ENCODE measurements at places on chromosomes 16 and 17.
A peak's percentile ranks its signal among the peaks of the same experiment; 100 is the strongest.

GRCh38 chr17:80720610-80721577 lies 176.3 kb downstream of the RPTOR start:
- DNase-seq, result no peak

DNA sequence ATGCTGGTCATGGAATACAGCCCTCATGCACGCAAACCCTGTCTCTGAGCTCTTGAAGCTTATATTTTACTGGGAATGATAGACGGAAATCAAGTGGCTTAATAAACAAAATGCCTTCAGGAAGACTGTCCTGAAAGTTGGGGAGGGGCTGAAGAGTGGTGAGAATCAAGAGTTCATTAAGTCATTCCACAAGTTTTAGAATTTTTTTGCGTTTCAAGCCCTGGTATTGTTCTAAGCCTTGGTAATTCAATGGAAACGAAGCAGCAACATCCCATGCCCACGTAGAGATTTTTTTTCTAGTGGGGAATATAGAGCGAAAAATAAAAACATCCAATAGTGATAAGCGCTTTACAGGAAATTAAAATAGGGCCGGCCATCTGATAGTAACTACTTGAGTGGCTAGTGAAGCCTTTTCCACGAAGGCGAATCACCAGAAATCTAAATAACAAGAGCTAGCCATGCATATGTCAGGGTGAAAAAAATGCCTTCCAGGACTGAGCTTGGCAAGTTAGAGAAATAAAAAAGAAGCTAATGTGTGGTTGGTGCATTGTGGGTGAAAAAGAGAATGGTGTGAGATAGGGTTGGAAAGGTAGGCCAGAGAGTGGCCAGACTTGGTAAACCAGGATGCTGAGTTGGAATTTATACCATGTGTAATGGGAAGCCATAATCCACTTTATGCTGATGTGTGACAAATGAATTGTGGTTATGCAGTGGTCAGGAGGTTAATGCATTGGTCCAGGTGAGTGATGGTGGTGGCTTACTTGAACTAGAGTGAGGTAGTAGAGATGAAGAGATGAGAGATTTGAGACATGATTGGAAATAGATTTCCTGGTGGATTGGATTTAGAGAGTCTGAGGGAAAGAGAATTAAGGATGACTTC lies 772 bp downstream of the PFAS start:
- DNase-seq, result no peak

DNA sequence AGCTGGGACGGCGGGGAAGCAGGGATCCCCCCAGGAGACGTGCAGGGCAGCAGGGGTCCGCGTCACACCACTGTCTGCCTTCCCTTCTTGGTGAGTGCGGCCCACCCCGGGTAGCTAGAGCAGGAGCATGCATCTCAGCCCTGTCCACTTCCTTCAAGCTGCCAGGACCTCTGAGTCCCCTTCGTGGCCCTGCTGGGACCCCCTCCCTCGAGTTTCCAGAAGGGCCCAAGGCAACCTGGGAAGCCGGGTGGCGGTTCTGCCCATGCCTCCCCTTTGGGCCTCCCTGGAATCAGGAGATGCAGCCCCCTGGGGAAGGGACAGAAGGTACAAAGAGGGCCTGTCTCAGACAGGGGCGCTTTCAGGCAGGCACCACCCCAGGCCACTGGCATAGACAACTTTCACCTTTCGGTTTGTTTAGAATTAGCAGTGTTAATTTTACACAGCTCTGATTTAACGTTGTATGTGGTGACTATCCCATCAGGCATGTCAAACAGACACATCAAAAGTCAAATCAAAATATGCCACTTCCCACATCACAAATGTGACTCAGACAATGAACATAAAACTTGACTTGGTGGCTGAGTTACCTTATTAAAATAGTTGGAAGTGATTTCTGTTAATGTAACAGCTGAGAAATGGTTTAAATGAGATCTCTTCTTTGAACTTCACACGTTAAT lies 94.5 kb upstream of the METRNL start:
- DNase-seq, result no peak

DNA sequence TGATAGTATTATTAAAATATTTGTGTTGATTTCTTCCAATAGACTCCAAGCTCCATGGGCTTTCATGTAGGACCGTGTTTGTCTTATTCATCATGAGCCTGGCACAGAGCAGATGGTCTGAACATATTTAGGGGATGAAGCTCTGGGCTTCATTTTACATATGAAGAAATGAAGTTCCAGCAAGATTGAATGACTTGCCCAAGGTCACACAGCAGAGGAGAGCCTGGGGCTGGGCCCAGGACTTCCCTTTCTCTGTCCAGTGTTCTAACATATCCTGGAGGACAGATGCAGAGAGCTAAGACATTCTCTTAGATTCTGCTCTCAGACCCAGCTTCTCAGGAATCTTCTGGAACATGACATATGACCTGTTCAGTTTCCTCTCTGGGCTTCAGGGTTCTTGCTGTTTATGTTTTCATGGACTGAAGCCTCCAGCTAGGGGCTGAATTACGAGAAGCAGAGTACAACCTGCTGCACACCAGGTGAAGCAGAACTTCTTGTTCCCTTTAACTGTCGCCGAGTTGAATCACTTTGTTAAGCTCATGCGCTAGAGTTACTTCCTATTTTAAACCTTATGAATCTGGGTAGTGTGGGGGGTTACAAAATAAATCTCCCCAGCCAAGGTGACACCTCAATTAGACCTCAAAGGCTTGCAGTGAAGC lies 53.6 kb downstream of the GPRC5B start:
- DNase-seq, result no peak

DNA sequence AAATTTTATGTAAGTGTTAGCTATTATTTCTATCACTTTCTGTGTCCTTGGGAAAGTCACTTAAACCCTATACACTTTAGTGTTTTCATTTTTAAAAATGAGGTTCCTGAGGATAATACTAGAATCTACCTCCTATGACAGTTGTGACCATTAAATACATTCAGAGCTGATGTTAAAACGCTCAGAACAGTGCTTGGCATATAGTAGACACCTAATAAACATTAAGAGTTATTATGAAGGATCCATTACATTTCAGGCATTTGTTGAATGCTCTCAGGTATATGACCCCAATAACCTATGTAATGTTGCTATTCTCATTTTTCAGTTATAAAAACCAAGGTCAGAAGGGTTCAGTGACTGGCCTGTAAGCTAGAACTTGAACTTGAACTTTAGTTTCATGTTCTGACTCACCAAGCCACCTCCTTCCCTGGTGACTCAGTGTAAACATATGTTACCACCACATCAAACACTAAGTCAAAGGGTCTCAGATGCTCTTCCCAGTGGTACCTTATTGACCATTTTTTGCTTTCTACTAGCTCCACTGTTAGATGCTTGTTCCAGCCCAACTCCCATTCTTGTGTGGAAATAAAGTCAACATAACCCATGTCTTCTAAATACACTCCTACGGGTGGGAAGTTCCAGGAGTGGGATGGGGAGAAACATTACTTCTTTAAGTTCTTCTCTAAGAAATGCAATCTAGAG lies 47.6 kb downstream of the HSD17B2 start:
- DNase-seq, result no peak

- DNase-seq, result peak; percentile 21
Observed at GRCh38 chr16:7025616-7026190, 306.9 kb upstream of the RBFOX1 start.

- DNase-seq, result peak; percentile 34
Observed at GRCh38 chr16:75011634-75012307, 12.9 kb downstream of the ZNRF1 start.

GRCh38 chr17:12421646-12422306 lies 243.9 kb upstream of the MYOCD start:
- DNase-seq, result no peak

GRCh38 chr17:57902800-57903759 lies 52.1 kb downstream of the CUEDC1 start:
- peak; percentile 70 for DNase-seq

DNA sequence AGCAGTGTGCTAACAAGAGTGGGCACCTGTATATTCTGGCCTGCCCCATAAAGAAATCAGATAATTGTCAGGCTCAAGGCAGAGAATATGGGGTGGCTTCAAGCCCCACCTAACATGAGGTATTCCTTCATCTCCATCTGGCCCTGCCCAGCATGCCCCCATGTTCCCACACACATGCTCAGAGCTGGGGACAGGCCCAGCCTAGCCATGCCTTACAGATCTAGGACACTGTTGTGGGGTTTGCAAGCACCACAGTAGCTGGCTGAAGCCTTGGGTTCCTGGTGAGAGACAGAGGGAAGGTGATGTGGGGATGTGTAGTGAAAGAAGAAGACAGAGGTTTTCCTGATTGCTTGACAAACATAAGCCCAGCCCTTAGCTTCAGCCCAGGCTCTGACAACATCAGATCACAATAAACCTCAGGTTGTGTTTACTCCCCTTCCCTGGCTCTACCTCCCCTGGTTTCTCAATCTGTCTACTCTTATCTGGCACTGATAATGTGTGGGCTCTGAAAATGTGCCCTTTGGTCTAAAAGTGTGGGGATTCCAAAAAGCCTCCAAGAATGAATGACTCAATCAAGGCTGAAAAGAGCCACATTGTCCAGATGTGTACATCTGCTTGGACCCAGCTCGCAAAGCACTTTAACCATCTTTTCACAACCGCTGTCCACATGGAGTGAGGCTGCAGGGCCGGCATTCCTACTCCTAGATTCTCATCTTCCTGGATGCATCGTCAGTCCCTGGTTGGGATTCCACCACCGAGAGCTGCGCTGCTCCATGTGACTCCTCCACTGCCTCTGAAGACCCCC lies 34.4 kb downstream of the CDRT4 start:
- DNase-seq, result no peak

DNA sequence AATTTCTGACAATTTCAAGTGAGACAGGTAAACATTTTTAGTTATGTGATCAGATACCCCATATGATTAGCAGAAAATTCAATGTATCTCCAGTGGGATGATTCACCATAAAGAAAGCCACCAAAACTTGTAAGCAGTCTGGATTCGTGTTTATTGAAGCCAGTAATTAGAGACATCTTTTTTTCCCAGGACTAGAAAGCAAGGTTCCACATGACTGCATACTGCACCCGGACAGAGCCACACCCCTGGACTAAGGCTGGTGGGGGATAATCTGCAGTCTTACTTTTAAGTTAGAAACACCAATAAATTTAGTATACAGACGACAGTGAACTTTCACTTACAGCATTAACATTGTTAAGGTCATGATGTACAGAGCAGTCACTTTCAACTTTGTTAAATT lies 24.2 kb upstream of the CMTM4 start:
- no peak for DNase-seq

DNA sequence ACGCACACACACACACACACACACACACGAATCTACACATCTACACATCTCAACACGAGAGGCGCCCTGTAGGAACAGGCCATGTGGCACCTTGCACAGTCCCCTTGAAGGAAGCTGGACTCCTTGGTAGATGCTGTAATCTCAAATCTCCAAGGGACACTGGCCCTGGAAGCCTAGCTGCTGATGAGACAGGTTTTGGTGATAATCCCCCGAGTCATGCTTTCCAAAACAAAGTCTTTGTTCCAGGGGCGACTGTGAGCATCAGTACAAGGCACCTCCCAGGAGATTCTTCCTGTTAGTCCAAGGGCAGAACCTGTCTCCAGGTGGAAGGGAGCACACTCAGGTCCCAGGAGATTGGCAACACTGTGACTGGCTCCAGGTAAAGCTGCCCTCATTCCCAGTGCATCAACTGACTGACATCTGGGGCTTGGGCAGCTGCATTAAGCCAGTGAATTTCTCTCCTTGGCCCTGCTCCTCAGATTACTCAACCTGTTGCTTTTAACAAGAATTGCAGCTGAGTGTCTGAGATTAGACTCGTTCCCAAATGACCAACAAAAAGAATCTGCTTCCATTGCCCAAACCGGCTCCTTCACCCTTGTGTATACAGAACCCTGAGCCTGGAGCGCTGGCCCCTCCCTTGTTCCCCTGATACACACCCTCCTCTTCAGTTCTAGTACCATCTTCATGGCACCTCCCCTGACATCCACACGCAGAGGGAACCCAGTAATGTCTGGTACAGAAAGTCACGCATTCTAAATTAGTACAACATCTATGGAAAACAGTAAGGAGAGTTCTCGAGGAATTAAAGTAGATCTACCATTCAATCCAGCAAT lies 13.9 kb upstream of the TNRC6C start:
- no peak for DNase-seq

- DNase-seq, result no peak
Observed at GRCh38 chr17:80252871-80253270, 7.8 kb upstream of the RNF213 start.

- no peak for DNase-seq
Observed at GRCh38 chr17:74971069-74971841, 1.3 kb downstream of the HID1 start.

DNA sequence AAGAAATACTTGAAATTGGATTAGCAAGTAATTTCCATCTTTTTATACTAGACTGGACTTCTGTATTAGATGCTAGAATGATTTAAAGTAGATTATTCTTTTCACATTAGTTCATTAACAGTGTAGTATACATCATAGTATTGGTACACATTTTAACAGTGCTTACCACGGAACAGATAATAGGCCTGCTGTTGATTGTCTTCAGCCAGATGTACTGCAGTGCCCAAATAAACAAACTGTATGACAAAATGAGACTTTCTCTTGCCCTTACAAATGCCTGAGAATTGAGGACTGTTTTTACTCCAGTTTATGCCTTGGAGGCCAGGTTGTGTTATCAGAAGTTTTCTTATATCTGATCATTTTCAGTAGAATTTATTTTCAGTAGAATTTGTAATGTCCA lies 631 bp downstream of the EVI2A start:
- no peak for DNase-seq

DNA sequence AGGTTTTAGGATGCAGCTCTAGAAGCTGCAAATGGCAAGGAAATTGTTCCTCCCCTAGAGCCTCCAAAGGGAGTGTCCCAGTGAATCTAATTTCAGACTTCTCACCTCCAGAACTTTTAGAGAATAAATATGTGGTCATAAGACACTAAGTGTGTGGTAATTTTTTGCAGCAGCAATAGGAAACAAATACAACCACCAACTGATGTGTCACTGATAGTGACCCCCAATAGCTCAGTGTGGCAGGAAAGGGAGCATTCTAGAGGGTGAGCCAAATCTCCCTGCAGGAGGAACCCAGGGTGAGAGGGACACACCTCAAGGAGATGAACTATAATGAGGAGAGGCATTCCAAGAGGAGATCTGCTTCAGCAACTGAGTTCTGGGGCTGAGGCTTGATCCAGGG lies 4.1 kb downstream of the CCL4L2 start:
- DNase-seq, result no peak

- no peak for DNase-seq
Observed at GRCh38 chr17:60141111-60142018, 8.4 kb upstream of the CA4 start.

GRCh38 chr17:29836643-29837042 lies 93.4 kb downstream of the SSH2 start:
- no peak for DNase-seq

DNA sequence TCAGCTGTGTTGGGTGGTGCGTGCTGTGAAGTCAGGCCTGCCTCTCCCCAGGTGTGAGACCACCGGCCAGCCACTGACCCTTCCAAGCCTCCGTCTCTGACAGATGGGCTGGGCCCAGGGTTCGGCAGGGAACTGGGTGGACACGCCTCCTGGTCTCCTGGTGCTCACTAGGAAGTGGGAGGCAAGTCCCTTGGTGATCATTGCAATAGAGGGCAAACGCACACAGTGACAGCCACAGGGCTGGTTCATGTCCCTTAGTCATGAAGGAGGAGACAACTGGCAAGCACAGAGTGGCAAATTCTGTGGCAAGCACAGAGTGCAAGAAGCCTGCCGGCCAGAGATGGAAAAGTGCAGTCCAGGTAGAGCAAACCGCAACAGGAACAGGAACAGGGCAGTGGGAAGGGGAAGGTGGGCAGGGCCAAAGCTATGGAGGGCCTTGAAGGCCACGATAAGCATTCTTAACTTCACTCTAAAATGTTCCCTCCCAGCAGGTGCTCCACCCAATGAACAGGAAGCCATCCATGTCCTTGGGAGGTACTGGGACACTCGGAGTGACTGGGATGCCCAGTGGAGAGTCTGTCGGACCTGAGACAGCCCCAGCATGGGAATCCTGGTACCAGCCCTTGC lies 21.9 kb downstream of the USP7 start:
- DNase-seq, result no peak

Measured in SW 1271 (cell line).